ENCODE measurements at places on chromosomes 16 and 17.

- no peak for DNase-seq
Observed at GRCh38 chr17:61368832-61369450, 30.7 kb upstream of the TBX2 start.

DNA sequence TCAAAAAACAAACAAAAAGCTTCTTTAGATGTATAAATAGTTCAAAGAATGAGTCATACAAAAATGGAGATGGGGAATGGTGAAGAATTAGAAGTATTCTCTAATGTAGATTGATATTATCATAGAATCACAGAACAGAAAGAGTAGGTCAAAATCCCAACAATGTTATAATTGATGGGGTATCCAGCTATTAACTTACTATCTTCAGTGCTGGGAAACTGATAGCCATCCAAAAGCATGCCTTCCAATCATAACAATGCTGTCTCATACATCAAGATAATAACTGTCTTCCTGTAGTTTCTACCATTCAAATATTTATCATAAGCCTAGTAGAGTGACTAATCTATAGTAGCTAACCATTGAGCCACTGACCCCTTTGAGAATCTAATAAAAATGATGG, 26.7 kb upstream of the GNAO1 start:
- no peak for DNase-seq

DNA sequence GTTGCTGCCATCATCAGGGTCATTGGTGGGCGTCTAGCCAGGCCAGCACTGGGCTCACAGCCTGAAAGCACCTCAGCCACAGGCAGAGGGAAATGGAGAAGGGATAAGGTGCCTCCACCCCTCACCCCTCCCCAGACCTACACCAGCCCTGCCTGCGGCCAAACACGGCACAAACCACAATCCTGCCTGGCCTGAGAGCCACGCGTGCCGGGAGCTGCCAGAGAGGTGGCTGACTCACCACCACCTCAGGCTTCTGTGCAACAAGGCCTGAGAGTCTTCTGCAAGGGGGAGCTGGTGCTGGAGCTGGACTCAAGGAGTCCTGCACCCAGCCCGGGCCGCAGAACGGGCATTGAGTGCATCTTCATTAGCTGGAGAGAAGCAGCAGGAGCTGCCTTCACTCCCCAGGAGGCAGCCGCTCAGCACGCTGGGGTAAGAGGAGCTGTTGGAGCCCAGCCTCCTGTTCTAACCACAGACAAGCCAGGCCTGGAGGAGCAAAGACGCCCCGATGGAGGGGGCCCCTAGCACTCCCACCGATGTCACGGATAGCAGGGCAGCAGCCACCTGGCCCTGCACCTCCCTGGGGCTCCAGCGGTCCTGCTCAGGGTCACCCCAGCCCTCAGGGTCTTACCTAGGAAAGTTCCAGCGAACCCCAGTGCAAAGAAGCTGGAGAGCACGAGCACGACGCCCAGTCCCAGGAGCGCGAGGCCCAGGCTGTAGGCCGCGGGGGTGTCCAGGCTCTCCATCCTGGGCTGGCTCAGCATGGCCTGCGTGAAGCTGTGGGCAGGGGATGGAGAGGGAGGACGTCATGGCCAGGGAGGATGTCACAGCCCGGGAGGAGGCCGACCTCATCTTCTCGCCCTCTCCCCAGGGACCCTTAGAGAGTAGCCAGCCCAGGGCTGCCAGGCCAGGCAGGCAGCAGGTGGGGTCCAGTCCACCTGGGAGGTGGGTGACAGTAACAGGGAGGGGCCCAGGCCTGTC, 16.0 kb upstream of the RASD1 start:
- peak; percentile 89 for DNase-seq

GRCh38 chr16:89826531-89827382, 1.5 kb upstream of the SPIRE2 start:
- no peak for DNase-seq

GRCh38 chr17:33494151-33494550, 201.1 kb upstream of the ASIC2 start:
- peak; percentile 92 for DNase-seq

DNA sequence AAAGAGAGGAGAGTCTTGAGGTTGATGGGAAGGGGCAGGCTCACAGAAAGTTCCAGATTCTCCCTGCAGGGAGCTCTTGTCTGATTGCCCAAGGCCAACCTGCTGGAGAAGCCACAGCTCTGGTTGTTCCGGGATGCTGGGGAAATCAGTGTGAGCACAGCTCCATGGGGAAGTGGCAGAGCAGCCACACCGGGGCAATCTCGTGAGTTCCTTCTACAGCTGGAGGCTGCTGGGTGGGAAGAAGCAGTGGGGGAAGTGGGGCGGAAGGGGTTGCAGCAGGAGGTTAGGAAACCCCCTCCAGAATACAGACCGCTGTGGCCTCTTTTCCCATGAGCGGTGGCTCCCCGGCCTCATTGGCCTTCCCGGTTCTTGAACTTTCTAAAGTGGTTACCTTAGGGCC, 34.0 kb downstream of the KIAA0513 start:
- DNase-seq, result no peak

DNA sequence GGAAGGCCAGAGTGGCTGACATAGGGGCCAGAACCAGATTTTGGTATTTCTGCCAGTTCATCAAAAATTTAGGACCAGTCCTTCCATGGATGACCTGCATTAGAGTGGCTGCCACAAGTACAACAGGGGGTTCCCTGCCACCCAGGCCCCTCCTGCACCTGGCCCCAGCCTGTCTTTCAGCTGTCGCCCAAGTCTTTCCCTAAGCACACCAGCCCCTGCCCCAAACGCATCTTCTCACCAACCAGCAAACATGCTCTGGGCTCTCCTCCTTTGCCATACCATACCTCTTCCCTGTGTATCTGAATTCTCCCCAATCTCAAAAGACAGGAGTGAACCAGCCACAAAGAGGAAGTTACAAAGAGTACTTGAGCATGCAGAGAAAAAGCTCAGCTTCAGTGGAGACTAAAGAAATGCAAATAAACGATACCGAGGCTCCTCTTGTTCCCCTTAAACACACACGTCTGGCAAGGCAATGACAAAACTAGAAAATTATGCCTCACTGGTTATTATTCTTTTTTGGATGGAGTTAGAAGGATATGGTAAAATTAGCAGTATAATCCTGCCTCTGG, 130.6 kb downstream of the DYNLRB2 start:
- DNase-seq, result no peak

- no peak for DNase-seq
Observed at GRCh38 chr17:4536259-4536741, 18.9 kb downstream of the MYBBP1A start.

GRCh38 chr17:75535119-75535537, 9.6 kb downstream of the LLGL2 start:
- DNase-seq, result no peak

DNA sequence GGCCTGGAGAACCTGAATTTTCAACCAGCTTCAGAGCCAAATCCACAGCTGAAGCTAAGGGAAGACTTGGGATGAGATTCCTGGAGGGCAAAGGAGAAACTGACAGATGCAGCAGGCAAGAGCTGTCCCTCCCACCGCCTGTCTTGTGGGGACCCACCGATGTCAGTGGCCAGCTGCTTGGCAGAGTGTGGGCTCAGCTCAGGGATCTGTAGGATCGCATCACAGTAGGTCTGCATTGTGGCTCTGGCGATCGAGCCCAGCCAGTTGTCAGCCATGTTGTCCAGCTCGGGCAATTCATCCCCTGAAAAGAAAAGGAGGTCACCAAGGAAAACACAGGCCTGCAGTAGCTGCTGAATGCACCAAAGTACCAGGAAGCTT, 60.8 kb downstream of the COG7 start:
- DNase-seq, result no peak

DNA sequence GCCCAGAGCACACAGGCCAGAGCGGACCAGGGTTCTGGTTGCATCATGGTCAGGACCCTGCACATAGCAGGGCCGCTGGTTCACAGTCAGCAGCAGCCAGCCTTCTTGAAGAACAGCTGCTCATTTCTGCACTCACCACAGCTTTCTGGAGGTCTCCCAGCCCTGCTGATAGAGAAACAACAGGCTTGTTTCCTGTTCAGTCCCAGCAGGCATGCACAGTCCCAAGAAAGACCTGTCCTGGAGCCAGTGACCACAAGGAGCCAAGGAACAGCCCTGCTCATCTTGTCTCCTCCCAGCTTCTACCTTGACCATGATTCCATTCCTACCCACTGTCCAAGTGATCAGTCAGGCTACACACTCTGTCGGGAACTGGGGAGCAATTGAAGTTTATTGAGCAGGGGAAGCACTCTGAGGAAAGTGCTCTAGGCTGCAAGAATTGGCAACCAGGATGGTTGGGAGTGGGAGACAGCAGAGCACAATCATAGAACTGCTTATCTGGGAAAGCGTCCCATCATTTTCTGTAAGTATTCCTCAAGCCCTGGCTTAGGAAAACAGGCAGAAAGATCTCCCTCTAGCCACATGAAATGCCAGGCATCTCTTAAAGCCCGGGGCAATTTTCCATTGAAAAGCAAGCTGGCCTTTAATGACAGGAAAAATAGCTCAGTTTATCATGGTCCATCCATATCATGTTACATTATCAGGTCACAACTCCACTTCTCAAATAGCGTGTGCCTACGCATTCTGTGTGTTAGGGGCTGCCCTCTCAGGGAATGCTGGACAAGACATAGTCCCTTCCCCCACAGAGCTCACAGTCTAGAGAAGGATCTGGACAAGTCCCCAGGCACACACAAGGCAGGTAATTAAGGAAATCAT, 155.4 kb upstream of the FOXF1 start:
- DNase-seq, result no peak

DNA sequence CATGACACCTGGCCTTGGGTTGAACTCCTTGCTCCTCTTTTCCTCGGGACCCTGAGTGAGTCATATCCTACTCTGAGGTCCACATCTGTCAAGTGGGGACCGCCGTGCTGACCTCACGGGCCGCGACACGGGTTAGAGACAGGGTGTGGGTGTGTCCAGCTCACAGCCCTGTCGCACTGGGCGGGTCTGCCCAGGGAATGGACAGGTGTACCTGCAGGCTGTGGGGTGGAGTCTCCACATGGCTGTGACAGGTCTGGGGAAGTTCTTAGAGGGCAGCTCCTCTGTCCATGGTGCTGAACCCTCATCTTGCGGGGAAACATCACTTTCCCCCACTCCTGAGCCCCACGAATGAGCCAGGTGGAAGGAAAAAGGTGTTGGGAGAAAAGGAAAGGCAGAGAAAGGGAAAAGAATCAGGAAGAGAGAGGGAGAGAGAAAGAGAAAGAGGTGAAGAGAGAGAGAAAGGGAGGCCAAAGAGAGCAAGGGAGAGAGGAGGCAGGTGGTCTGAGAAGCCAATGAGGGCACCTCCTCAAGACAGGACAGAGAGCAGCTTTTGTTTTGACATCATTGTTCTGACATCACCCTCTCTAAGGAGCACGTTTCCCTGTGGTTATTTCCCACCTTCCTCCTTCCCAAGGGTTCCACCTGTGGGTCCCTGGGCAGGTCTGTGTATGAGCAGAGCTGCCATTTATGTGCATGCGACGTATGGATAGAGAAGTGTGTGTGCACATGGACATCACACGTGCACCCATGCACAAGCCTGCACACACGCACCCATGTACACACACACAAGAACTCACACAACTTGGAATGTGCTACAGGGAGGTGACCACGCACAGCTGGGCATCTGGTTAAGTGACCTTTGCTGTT, 32.6 kb upstream of the CBFA2T3 start:
- peak; percentile 9 for DNase-seq

- no peak for DNase-seq
Observed at GRCh38 chr17:45844695-45845375, at the start of gene SPPL2C. SPPL2C (plus strand) TSS chr17:45844881; CDS start chr17:45844907, 26 bp downstream.

DNA sequence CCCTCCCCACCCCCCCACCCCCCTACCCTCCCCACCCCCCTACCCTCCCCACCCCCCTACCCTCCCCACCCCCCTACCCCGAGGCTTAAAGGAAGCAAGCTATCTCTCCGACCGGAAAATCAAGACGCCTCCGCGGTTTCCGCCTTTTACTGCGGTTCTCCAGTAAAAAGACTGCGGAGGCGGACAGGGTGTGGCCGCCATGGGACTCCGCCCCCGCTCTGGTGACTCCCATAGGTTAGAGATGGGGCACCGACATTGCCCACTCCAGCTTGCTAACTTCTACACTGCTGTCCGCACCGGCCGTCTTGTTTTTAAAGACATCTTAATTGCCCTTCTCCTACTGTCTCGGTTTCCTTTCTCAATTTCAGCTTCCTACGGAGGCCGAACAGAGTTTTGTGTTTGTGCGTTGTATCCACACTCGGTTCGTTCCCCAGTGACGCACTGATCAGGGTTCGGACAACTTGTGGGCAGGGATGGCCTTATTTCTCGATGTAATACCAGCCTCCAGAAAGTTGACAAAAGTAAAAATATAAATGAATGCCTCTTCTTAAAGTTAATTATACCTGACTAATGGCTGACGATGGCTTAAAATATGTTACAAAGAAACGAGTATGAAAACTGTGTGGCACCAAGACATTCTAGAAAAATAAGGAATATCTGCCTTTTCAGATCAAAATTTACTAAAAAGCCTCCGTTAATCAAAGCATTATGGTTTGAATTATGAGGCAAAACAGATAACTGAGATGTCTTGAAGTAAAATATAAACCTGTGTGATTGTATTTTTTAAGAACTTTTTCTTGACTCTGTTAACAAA, 1.1 kb upstream of the ZNF200 start:
- no peak for DNase-seq

GRCh38 chr17:64398320-64398719, 7.7 kb upstream of the PECAM1 start:
- no peak for DNase-seq

DNA sequence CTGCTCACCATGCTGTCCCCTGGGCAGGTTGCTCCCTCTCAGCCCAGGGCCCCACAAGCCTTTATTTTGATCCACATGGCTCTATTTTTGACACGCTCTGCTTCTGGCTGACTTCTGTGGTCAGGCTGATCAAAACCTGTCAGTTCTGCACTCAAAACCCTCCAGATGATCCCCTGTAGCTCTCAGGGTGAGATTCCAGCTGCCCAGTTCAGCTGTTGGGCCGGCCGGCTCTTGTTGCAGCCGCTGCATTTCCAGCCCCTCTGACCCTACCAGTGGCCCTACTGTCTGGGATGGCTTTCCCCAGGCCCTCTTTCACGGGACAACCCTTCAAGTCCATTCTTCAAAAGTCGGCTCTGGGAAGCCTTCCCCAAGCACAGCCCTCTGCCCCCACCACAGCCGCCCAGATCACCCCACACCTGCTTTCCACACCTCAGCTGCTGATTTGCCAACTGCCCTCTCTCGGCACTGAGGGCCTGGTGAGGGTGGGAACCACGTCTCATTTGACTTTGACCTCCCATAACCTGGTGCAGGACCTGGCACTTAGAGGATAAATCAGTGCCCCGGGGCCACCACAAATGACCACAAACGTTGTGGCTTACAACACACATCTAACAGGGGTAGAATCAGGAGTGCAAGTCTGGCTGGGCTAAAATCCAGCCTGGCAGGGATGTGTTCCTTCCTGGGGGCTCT, 16.3 kb upstream of the CACNG4 start:
- no peak for DNase-seq

GRCh38 chr16:55856950-55857349, 18.2 kb downstream of the CES5A start:
- DNase-seq, result no peak
